Right kidney (tissue), 9 donors: ENCODE measurements at places on chromosomes 7 and 10.

- DNase-seq, result no peak
These were observed 304.5 kb upstream of the LRRN3 start for GRCh38 chr7:110786328-110786965.

GRCh38 chr10:104417637-104418292, 64.1 kb downstream of the CFAP58 start:
- DNase-seq, result no peak

DNA sequence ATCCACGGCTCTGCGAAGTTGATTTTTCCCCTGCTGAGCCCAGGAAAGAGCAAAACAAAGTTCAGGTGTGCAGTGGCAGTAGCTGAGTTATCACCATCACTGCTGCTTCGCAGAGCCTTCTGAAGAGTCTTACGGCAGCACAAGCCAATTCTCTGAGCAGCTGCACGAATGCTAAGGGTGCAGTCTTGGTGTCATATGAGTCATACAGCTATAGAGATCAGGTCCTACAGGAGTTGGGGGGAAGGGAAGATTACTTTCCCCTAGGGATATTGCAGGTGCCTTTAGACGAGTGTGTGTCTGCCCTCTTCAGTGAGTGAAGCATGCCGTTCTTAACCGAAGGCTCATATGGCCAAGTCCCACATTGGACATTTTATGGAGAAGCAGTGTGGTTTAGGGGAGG, 227.8 kb downstream of the CELF2 start:
- DNase-seq, result no peak

GRCh38 chr10:119241066-119241465, 33.7 kb downstream of the GRK5 start:
- no peak for DNase-seq

- no peak for DNase-seq
These were observed 4.1 kb downstream of the PIP4K2A start for GRCh38 chr10:22710139-22710745.
